D341Med (cell line): ENCODE measurements at places on chromosomes 4 and X.

GRCh38 chrX:13750812-13751211 lies 16.3 kb downstream of the OFD1 start:
- DNase-seq, result no peak

- DNase-seq, result no peak
These were observed 738.3 kb upstream of the TENM3 start for GRCh38 chr4:181504924-181505323.

DNA sequence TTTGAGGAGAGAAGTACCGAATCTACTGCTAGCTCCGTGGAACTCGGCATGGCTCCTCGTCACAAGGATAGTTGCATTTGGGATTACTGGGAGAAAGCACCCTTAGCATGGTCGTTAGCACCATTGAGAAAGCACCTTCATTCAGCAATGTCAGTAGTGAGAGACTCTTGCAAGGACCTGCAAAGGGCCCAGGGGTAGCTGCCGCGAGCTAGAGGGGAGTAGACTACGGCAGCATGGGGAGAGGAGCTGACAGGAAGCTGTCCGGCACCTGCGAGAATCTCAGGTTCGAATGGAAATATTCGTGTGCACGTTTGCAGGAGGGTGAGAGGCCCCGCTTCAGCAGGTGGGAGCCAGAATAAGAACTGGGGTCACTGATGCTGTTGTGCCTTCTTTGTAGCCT lies 20.2 kb downstream of the TLR10 start:
- DNase-seq, result no peak

- DNase-seq, result no peak
These were observed 112.2 kb downstream of the ZAR1 start for GRCh38 chr4:48602222-48602621.

GRCh38 chr4:80201252-80202151 lies 4.2 kb downstream of the PRDM8 start:
- no peak for DNase-seq
